NCI-H2029 treated with DMSO at 0.1 percent for 48 hours (cell line): ENCODE measurements at places on chromosomes 1 and 21.

- DNase-seq: no peak
Observed at GRCh38 chr1:228347181-228347580, 59.5 kb downstream of the TRIM11 start.

- DNase-seq: no peak
Observed at GRCh38 chr1:54167422-54168139, 14.8 kb upstream of the CDCP2 start.

DNA sequence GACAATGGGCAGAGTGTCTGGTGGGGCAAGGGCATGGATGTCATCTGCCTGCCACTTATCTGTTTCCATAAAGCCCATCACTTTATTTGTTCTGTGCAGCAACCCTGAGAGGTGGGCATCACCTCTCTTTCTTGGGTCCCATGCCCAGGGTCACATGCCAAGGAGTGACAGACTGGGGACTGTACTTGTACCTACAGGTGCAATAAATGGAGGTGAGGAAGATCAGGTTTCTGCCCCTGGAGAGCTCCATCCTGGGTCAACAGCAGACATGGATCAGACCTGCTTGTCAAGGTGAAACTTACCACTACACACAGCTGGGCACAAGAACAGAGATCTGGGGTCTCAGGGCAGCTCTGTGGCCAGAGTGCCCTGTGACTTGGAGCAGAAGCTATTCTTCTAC is 18.4 kb upstream of the PRDM16 start:
- DNase-seq: no peak

GRCh38 chr1:220044678-220045355 is 1.5 kb downstream of the EPRS1 start:
- DNase-seq: no peak

GRCh38 chr1:41547336-41547735 is 62.9 kb upstream of the EDN2 start:
- DNase-seq: no peak

- no peak for DNase-seq
Observed at GRCh38 chr1:67935560-67935959, 102.3 kb upstream of the GNG12 start.

DNA sequence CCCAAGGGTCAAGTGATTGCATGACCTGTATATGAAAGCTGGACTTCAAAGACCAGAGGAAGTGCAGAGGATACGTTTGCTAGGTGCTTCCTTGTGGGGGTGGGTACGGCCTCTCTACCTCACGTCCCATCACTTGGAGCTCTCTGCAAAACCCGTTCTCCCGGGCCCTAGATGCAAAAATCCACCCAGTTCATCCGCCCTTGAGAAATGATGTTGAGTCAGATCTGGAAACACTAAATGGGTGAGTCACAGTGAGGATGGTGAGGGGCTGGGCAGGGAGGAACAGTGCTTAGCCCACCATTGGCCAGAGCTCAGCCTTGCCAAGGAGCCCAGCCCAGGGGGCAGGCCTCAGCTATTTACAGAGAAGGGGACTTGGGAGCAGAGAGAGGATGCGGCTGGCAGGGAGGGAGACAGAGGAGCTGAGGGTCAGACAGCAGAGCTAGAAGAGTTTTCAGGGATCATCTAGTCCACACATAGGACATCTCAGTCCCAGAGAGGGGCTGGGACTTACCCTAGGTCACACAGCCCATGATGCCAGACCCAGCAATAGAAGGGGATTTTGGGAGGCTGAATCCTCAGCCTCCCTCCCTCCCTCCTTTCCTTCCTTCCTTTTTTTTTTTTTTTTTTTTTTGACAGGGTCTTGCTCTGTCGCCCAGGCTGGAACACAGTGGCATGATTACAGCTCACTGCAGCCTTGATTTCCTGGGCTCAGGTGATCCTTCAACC is 14.6 kb downstream of the ARHGEF10L start:
- DNase-seq: no peak

DNA sequence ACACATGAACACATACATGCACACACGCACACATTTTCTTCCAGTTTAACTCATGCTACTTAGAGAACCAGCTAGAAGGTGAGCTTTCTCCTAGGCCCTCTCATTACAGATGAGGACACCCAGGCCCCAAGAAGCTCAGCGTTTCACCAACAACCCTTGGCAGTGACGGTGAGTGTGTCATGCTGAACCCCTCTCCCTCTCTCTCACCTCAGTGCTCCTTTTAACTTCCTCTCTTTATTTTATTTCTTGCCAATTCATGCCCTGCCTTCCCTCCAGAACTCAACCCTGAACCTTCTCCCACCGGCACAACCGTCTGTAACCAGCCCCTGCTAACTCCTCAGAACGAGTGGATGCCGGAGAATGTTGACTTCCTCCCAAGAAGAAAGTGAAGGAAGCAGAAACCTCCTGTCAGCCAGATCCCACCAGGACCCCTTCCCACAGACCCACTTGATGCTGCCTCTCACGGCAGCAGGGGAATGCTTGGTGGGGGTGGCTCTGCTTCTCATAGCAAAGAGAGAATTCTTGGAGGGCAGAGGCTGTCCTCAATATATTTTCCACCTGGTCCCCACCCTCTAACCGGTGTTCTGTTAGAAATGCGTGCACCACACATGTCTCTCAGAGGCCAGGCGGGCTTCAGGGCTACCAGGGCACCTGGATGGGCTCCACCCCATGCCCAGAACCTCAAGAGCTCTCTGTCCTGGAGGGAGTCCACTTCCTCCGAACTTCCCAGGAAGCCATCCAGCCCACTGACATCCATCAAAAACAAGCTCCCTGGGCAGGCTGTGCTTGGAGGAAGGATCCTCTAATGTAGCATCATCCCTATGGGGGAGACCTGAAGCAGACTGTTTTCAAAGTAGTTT is 134.0 kb downstream of the TOMM20 start:
- no peak for DNase-seq

DNA sequence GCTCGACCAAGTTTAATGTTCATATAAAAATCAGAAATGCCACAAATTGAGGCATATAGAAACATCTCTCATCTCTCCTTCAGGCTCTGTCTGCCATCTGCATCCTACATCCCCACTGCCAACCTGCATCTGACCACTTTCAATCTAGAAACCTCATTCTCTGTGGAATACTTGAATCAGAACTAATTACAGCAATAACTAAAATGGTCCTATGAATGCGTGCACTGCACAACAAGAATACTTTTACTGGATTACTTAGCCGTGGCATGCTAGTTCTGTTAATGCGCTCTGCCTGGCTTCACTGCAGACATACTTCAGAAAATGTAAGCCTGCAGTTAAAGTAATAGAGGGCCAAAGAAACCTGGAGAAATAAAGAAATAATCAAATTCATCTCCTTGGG is 89.8 kb upstream of the NR5A2 start:
- DNase-seq: no peak

DNA sequence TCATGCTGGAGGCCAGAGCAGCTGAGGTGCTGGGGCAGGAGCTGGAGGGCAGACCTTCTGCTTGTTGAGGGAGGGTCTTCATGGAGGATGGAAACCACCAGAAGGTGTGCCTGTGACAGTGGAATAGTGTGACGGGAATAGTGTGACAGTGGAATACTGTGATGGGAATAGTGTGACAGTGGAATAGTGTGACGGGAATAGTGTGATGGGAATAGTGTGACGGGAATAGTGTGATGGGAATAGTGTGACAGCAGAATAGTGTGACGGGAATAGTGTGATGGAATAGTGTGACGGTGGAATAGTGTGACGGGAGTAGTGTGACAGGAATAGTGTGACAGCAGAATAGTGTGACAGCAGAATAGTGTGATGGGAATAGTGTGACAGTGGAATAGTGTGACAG is 325.1 kb downstream of the HHAT start:
- DNase-seq: no peak

DNA sequence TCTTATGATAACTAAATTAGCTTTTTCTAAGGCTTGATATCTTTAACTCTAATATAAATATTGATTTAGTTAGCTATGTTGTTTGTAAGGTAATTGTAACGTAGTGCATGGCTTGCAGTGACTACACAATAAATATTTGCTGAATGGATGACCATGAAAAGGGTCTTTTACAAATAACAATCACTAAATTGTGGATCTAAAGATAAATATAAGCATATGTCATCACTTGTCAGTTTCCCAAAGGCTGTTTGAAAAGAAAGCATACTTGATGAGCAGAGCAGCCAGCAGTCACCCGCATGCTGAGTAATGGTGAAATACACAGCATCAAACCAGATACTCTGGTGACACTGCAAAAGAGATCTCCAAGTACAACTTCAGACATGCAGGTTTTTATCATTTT is 92.5 kb upstream of the FMN2 start:
- no peak for DNase-seq

GRCh38 chr1:1069711-1070676 is 4.1 kb downstream of the RNF223 start:
- DNase-seq: no peak

GRCh38 chr21:14545906-14546480 is at the start of gene SAMSN1:
TSS of gene SAMSN1 (minus strand) at chr21:14546315. CDS start at chr21:14546261, 54 bp downstream.
- DNase-seq: no peak
